ENCODE measurements at places on chromosomes 6 and 20. TPM values are rescaled to one million over a fixed set of nuclear protein-coding genes. Genes with fewer than 3 reads are reported as not detected.

- DNase-seq = no peak
Observed at GRCh38 chr20:17436664-17437063, 94.5 kb downstream of the BFSP1 start.

DNA sequence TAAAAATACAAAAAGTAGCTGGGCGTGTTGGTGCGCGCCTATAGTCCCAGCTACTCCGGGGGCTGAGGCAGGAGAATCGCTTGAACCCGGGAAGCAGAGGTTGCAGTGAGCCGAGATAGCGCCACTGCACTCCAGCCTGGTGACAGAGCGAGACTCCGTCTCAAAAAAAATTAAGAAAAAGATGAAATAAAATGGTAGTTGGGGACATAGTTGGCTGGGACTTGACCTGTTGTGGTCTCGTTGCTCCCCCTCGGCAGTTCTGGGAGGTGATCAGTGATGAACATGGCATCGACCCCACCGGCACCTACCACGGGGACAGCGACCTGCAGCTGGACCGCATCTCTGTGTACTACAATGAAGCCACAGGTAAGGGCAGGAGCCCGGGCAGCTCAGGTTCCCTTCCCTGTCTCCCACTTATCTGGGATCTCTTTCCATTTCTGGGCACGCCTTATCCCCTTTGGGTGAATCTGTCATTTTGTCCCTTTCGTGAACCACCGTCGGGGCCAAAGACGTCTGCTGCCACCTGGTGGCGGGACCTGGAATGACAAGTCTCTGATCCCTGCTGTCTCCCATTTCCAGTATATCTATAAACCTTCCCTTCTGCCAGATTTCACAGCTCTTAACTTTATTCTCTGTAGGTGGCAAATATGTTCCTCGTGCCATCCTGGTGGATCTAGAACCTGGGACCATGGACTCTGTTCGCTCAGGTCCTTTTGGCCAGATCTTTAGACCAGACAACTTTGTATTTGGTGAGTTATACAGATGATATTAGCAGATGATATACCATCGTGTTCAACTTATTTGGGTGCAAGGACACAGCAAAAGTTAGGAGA lies 2.3 kb downstream of the TUBB start:
- no peak for DNase-seq

GRCh38 chr6:108922499-108922898 lies 74.3 kb downstream of the ARMC2 start:
- DNase-seq = no peak

- no peak for DNase-seq
Observed at GRCh38 chr20:59451066-59451630, 150.7 kb downstream of the EDN3 start.

DNA sequence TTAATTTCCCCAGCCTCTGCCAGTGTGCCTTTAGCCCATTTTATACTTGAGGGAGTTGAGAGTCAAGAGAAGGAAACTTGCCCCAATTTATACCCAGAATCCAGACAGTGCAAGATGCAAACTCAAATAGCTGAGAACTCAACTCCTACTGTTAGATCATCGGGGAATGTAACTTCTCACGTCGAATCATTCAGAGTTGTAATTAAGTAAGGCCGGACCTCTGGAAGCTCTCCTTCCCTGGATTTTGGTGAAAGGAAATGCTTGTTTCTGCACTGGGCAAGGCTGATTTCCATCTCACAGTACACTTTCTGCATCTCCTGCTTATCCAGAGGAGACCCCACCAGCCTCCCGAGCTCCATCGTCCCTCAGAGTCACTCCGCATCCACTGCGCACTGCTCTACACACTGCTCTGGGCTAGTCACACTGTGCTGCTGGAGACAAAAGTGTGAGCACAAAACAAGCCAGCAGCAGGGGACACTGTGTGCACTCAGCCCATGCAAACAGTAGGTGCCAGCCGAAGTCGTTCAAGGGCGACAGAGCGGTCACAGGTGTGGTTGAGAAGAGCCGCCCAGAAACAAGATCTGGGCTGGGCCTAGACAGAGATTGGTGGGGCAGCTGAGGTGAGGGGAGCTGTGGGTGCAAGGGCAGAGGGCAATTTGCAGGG lies 150.4 kb upstream of the QKI start:
- no peak for DNase-seq

GRCh38 chr6:42369568-42369967 lies 82.2 kb downstream of the TRERF1 start:
- DNase-seq = no peak

GRCh38 chr6:168623736-168624135 lies 182.8 kb downstream of the SMOC2 start:
- no peak for DNase-seq

GRCh38 chr6:31544676-31545075 lies 1.7 kb downstream of the ATP6V1G2 start:
- no peak for DNase-seq

GRCh38 chr6:19865178-19865577 lies 28.0 kb downstream of the ID4 start:
- DNase-seq = no peak

- peak; percentile 73 for DNase-seq
Observed at GRCh38 chr6:19478992-19479391, 358.2 kb upstream of the ID4 start.

- no peak for DNase-seq
Observed at GRCh38 chr6:5516036-5516435, 254.7 kb downstream of the FARS2 start.

- no peak for DNase-seq
Observed at GRCh38 chr6:34236131-34236442, 586 bp upstream of the HMGA1 start.

- DNase-seq = peak; percentile 81
Observed at GRCh38 chr20:35215066-35215956, 11.2 kb upstream of the MMP24 start.

DNA sequence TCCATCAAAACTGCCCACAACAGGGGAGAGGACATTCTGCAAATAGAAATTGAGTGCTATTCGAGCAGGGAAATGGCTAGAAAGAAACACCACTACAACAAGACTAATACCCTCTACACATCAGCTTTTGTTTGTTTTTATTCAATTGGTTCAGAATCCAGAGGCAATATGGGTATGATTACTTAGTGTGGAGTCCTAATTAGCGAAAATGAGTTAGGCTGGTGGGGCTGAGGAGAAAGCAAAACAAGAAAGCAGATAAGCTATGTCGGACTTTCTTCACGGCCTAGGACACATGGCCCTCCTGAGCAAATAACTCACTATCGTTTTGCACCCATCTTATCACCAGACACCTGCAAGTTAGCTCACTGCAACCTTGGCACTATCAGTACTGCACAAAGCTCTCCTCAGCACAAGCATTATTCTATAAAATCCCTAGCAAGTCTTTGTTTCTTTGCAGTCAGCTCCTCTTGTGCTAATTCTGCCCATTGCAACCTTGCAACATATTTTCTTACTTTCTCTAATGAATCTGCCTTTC lies 31.3 kb upstream of the SH3BGRL2 start:
- no peak for DNase-seq

DNA sequence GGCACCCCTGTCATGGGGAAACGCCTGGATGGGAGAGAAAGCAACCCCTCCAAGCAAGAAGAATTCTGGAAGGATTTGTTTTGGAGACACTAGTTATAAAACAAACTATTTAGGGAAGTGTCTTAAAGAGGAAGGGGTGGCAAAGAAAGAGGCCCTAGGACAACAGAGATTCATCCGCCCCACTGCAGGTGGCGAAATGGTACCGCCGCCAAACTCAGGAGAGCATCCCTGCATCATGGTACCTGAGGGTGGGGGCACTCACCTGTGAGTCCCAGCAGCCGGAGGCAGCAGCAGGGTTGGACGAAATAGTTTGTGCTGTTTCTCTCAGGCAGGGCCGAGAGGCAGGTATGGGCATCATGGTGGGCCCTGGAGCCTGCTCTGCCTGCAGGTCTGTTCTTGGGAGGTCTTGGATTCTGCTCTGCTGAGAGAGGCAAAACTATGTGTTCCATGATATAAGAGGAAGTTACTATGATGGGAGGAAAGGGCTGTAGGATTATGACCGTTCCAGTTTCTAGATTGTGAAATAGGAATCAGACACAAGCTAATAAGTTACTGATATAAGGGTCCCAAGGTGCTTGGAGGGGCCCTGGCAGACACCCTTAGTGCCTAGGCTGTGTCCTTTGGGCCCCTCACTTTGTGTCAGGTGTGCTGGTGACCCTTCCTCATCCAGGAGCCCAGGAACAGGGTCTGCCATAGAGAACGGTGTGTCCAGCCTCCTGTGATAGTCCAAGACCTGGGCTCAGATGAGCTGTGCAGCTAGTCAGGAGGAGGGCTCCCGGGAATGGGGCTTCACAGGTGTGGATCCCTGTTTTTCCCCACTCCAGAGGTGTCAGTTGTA lies 20.4 kb downstream of the SIRPD start:
- no peak for DNase-seq

DNA sequence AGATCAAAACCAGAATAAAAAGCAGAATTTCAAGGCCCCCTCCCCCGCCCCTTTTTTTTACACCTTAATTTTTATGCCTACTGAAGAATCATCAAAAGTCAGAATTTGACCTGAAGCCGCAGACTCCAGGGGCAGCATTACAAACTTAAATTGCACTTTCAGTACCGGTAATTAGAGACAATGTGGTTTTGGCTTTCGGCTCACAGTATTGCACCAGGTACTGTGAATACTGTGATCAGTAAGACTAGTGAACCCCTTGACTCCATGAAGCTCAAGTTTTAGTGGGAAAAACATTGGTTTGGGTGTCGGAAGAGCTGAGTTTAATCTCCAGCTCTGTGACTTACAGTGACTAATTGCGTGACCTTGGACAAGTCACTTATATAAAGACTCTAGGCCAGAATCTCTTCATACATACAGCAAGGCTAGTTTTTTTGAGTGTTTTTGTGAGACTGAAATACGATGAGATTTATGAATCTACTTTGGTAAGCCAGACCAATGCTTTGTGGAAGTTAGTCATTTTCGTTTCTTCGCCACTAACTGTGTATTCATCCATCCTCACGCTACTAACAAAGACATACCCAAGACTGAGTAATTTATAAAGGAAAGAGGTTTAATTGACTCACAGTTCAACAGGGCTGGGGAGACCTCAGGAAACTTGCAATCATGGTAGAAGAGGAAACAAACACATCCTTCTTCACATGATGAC lies 114.7 kb downstream of the SASH1 start:
- DNase-seq = peak; percentile 67

DNA sequence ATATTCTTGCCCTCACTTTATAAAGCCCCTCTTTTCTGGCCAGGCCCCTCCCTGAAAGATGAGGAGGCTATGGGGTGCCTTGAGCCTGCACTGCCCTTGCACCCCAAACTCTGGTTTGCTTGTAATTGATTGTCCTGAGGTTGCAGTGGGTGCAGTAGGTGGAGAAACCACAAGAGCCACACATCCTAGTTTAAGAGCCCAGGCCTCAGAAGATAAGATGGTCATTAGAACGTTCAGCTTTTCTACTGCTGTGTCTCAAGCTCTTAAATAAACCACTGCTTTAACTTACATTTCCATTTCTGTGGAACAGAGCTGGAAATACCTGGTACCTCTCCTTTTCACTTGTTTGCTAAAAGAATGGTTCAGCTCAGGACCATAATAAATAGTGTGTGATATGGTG lies 9.0 kb downstream of the MRAP2 start:
- no peak for DNase-seq

DNA sequence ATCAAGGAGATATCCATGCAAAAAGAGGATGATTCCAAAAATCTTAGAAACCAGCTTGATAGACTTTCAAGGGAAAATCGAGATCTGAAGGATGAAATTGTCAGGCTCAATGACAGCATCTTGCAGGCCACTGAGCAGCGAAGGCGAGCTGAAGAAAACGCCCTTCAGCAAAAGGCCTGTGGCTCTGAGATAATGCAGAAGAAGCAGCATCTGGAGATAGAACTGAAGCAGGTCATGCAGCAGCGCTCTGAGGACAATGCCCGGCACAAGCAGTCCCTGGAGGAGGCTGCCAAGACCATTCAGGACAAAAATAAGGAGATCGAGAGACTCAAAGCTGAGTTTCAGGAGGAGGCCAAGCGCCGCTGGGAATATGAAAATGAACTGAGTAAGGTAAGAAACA lies 10.1 kb upstream of the SNRNP48 start:
- no peak for DNase-seq

GRCh38 chr20:25310921-25311728 lies 63.2 kb downstream of the PYGB start:
- DNase-seq = peak; percentile 93

Gene ZKSCAN3
- 8.0 TPM for total RNA-seq

Gene ULBP1
- total RNA-seq = 8.8 TPM

Gene ASIP
- total RNA-seq = not detected

Gene AVP
- not detected for total RNA-seq

Gene NKX2-2
- not detected for total RNA-seq

Gene GPR63
- 1.6 TPM for total RNA-seq

Gene SLC17A3
- not detected for total RNA-seq

Data from astrocyte (in vitro differentiated cells and primary cell).